Renal cortical epithelial cell (primary cell): ENCODE measurements at places on chromosomes 7 and 10. TPM values are rescaled to one million over a fixed set of nuclear protein-coding genes. Genes with fewer than 3 reads are reported as not detected.

GRCh38 chr7:35623381-35623780 lies 71.6 kb downstream of the HERPUD2 start:
- DNase-seq: no peak

GRCh38 chr10:92290837-92291615 lies at the start of the genes CPEB3 and MARCHF5:
Gene CPEB3, minus strand, starts transcription at chr10:92291078. Its CDS starts 50,728 bp downstream, at chr10:92240350.
Gene MARCHF5, plus strand, starts transcription at chr10:92291167. Its CDS starts 328 bp downstream, at chr10:92291495.
- peak; percentile 89 for DNase-seq

- peak; percentile 99 for DNase-seq
Measured at GRCh38 chr7:105439174-105439893, 50.6 kb upstream of the SRPK2 start.

GRCh38 chr7:150371996-150372270 lies 3.3 kb downstream of the REPIN1 start:
- DNase-seq: no peak

DNA sequence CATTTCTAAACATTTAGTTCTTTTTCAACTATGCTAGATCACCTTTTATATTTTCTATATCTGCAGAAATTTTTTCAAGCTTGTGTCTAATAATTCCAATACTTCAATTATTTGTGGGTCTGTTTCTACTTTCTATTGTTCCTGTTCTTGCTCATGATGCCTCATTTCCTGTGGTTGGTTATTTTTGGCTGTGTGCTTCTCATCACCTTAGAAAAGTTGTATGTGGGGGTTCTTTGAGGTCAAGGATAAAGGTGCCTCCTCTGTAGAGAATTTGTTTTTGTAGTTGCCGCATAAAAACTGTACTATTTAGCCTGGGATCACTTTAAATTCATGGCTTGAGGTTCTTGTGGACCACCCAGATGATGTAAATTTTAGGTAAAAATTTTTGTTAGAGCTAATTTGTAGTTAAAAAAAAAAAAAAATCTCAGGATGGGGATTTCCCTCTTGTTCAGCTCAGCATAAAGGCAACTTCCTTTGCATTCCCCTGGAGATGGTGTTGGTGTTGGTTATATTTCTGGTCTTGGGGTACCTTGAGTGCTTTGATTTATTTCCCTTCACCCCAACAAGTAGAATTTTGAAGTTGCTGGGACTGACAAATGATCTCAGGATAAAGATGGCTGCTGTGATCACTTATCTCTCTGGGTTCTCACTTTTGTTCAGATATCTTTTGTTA lies 27.0 kb upstream of the JAZF1 start:
- peak; percentile 4 for DNase-seq

- no peak for DNase-seq
Measured at GRCh38 chr7:39042670-39043069, 65.0 kb downstream of the POU6F2 start.

- DNase-seq: no peak
Measured at GRCh38 chr7:90613088-90613498, 17.0 kb downstream of the CDK14 start.

GRCh38 chr7:94252124-94252523 lies 142.6 kb upstream of the COL1A2 start:
- no peak for DNase-seq

- DNase-seq: no peak
Measured at GRCh38 chr10:102458656-102459055, 7.3 kb upstream of the C10orf95 start.

The SPDYE11 gene
- not detected in 2 replicates for total RNA-seq

The SLC16A12 gene
- total RNA-seq: 27.6 and 110 TPM in 2 replicates
